ENCODE measurements at places on chromosomes 1 and 21.

DNA sequence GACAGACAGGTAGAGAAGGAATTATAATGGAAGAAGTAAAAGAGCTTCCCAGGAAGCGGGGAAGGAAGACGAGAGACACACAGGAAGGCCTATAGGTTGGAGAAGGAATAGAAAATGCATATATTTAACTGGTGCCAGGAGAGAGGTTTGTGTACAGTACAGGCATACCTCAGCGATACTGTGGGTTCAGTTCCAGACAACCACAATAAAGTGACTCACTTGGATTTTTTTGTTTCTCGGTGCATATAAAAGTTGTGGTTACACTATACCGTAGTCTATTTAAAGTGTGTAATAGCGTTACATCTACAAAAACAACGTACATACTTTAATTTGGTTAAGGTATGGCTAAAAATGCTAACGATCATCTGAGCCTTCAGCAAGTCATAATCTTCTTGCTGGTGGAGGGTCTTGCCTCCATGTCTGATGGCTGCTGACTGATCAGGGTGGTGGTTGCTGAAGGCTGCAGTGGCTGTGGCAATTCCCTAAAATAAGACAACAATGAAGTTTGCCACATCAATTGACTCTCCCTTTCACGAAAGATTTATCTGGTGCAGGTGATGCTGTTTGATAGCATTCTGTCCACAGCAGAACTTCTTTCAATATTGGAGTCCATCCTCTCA, 16.0 kb downstream of the YARS1 start:
- DNase-seq: no peak

DNA sequence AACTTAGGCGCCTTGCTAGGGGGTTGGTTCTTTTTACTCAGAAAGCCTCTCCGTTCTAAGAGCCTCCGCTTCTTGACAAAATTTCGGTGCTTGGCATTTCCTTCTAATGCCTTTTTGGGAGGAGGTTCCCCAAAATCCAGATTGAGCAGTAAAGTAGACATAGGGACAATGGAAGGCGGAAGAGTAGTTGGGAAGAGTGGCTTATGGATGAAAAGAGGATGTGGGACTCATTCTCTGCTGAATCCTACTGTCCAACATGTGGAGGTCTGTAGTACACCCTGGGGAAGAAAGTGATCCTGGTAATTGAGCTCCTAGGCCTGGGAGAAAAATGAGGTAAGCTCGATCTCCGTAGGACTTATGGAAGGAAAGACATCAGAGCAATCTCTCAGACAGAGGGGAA, 777 bp upstream of the METTL25B start:
- no peak for DNase-seq

- peak; percentile 12 for DNase-seq
Observed at GRCh38 chr1:24930260-24931145, at the start of gene RUNX3. Gene RUNX3 (minus strand): TSS chr1:24930276. CDS start chr1:24929868, 408 bp downstream.

GRCh38 chr1:167524651-167525050, 6.3 kb upstream of the CD247 start:
- DNase-seq: peak; percentile 83

GRCh38 chr1:49016030-49016977, 239.6 kb upstream of the BEND5 start:
- DNase-seq: peak; percentile 0

GRCh38 chr1:19385869-19386591, 73.9 kb downstream of the SLC66A1 start:
- DNase-seq: no peak

DNA sequence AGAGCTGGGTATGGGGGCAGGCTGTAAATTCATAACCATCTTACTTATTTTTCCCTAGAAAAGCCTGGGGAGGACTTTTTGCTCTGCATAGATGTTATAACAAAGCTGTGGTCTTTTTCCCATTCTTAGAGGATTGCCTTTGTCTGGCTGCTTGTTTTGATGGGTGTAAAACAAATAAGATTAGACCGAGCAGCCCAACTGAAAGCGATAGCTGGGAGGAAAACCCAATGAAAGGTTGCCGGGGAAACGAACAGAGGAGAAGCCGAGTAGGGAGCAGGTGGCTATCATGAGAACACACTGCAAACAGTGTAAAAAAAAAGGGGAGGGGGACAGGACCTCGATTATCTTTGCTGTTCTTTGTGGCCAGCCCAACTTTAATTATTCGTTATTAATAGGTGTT, 1.9 kb downstream of the ELAVL4 start:
- no peak for DNase-seq

GRCh38 chr1:16967095-16967575, 13.3 kb downstream of the MFAP2 start:
- peak; percentile 41 for DNase-seq

- DNase-seq: no peak
Observed at GRCh38 chr21:25568246-25568645, 39.0 kb downstream of the MRPL39 start.

DNA sequence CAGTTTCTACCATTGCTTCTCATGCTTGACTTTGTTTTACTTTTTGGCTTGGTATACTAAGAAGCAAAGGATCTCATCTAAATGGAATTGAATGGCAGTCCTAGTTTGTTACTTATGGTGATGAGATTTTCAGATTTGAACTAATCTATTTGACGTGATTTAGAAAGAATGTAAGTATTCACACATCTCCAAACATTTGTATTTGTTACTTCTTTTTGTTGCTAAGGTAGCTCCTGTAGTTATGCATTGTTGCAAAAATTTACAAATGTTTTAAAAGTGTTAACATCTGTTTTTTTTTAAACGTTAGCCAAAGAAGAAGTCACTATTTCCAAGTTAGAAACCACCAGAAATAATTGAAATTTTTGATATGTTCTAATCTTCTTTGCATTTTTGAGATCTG, 222.5 kb downstream of the RPS6KC1 start:
- DNase-seq: no peak

- DNase-seq: no peak
Observed at GRCh38 chr21:16363100-16363499, 633.3 kb downstream of the USP25 start.

DNA sequence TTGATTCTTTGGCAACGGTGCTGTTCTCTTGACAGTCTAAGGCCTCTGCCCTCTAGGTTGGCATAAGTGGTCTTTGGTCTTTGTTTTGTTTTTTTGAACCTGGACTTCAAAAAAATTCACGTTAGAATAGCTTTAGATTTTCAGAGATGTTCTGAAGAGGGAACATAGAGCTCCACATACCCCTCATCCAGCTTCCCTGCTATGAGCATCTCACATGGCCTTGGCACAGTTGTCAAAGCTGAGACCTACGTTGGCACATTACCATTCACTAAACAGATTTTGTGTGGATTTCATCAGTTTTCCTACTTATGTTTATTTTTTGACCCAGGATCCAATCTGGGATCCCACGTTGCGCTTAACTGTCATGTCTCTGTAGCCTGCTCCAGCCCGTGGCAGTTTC, 60.8 kb downstream of the ARHGEF10L start:
- DNase-seq: no peak

- DNase-seq: no peak
Observed at GRCh38 chr1:153698923-153699714, 20.6 kb downstream of the NPR1 start.

GRCh38 chr1:156492013-156492590, 8.5 kb downstream of the MEF2D start:
- no peak for DNase-seq

DNA sequence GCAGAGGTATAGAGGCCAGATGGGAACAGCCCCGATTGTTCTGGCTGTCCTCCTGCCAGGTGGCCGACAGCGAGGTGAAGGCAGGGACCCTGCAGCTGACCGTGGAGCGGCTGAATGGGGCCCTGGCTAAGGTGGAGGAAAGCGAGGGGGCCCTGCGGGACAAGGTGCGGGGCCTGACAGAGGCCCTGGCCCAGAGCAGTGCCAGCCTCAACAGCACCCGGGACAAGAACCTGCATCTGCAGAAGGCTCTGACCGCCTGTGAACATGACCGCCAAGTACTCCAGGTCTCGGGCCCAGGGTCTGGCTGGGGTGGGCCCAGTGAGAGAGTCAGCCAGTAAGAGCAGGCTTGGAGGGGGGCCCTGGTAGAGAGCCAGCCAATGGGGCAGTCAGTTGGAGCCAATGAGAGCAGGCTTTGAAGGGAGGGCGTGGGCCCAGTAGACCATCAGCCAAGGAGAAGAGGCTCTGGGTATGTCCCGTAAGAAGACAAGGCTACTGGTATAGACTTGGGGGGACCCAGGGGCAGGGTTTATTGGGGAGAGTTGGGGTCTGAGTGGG, 11.3 kb downstream of the MFAP2 start:
- DNase-seq: no peak

DNA sequence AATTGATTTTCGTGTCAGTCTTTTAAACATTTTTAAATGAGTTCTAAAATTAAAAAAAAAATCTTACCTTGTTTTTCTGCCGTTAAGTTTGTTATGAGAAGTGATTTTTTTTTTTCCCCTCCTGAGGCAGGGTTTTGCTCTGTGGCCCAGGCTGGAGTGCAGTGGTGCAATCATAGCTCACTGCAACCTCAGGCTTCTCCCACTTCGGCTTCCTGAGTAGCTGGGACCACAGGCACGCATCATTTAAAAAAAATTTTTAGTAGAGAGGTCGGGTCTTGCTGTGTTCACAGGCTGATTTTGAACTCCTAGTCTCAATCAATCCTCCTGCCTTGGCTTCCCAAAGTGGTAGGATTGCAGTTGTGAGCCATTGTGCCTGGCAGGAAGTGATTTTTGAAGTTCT, 41.1 kb downstream of the MTR start:
- no peak for DNase-seq

DNA sequence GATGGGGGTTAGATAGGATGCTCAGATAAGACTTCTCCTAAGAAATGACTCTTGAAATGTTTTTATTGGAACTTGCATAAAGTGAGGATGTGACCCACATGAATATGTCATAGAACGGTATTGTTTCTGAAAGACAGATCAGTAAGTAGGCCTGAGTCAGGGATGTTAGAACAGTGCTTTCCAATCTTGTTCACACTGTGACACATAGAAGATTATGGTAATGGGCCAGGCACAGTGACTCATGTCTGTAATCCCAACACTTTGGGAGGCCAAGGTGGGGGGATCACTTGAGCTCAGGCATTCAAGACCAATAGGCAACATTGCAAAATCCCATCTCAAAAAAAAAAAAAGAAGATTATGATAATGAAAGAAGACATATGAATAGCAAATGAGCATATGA, 32.9 kb downstream of the FMO4 start:
- DNase-seq: no peak

DNA sequence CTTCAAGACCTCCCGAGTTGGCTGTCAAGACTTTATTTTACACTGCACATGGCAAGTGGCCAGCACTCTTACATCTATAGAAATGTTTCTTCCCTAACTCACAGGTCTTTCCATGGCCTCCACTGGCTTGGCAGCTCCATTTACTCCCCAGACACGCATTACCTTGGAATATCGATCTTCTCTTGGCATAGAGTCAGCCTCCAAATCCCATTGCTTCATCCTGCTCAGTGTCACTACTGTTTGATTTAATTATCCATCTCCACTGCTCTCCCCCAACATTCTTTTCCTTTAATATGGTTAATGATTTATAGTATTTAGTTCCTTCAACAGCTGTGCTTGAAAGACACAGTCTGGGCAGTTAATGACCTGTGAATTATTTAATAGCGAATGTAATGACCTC, 241.2 kb upstream of the MAP1LC3C start:
- no peak for DNase-seq

- no peak for DNase-seq
Observed at GRCh38 chr1:246687002-246687401, 37.2 kb upstream of the SCCPDH start.

- DNase-seq: no peak
Observed at GRCh38 chr1:201288765-201289164, 5.5 kb downstream of the PKP1 start.

DNA sequence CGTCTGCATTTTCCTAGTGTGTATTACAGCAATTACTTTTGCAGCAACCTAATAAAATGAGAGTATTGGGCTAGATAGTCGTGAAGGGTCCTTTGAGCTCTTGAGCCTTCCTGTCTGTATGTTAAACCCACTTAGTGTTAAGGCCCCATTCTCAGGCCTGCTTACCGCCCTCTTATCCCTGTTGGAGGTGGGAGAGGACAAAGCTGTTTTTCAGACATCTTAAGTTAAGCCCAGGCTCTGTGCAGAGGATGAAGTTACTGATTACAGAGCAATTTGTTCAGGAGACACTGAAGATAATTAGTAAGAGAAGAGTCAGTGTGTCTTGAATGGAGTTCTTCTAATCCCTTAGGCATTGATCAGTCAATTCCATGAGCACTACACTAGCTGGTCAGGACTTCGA, 114.6 kb downstream of the UCK2 start:
- DNase-seq: no peak
